Osteoblast (primary cell): ENCODE measurements at places on chromosomes 4 and X. TPM values are rescaled to one million over a fixed set of nuclear protein-coding genes. Genes with fewer than 3 reads are reported as not detected.

TMEM131L gene
- 8.3 and 9.0 TPM in 2 replicates for total RNA-seq

GRCh38 chrX:11967986-11968869, 170.0 kb upstream of the FRMPD4 start:
- DNase-seq, result no peak

DNA sequence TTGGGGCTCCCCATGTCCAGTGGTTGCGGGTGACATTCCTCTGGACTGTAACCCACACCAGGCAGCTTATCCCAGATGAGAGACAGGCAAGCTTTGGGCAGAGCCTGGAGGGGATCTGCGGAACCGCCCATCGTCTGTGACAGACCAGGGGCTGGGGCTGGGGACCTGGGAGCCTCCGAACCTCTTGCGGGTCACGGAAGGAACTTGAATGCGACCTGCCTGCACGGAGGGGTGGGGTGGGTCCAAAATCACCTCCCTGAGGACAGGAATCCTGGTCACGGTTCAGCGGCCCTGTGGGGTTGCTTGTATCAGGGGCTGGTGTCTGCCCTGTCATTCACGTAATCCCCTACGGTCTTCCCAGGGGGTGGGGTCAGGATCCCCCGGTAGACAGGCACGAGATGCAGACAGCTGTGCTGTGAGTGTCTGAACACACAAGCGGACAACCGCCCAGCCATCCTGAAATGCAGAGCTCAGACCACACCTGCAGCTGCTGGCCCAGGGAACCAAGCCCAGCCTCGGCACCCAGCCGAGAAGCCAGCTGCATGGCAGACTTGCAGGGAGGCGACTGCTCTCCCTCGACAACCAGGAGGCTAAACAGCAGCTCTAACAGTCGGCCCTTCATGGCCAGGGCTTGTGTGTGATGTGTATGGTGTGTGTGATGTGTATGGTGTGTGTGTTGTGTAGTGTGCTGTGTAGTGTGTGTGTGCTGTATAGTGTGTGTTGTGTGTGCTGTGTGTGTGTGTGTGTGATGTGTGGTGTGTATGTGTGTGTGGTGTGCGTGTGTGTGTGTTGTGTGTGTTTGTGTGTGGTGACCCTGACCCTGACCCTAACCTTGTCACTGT, 105.9 kb upstream of the ADRA2C start:
- DNase-seq, result no peak

- DNase-seq, result peak; percentile 64
Observed at GRCh38 chr4:72977936-72978485, 91.5 kb downstream of the COX18 start.

AKAP4 gene
- not detected in 2 replicates for total RNA-seq

DNA sequence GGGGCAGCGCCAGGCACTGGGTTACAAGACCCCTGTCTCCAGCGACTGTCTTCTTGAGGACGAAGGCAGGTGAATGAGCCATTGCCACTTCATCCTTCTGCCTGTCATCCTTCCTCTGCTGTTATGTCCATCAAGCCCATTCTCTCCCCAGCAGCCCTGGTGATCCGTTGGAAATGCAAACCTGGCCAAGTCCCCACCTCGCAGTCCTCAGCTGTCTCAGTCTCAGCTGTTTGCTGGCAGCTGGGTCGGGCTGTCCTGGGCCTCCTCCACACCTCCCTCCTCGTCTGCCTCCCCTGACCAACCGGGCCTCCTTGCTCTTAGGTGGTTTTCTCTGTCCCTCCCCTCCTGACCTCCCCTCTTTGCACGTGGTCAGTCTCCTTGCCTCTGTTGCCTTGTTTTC, 38.0 kb downstream of the PTTG2 start:
- no peak for DNase-seq

DNA sequence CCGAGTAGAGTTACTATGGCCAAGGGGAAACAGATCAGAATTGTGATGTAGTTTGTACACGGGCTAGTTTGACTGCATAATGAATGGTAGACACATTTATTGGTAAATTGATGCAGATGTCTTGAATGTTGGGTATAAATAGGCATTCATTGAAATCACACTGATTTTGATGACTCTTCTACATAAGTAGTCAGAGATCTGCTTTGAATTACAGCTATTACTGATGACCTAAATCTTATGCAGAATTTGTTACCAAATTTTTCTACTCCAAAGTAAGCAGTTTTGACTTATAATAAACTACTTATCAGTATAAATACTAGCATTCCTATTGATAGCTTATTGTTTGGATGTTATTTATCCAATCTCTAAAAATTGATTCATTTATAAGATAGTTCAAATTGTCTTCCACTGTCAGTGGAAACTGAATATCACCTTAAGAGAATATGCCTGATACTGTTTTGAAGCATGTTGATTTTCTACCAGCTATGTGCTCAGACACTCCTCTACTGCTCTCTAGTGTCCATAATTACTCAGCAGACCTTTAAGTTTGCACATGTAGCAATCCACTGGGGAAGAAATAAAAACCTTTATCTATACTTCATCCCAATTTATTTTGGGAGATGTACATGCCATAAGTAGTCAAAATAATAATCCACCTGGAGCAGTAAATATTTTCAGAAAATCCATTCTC, 120.3 kb downstream of the RASL11B start:
- peak; percentile 50 for DNase-seq

RBMXL3 gene
- not detected in 2 replicates for total RNA-seq
